ENCODE measurements at places on chromosomes 5 and 9.
A peak's percentile ranks its signal among the peaks of the same experiment; 100 is the strongest.

DNA sequence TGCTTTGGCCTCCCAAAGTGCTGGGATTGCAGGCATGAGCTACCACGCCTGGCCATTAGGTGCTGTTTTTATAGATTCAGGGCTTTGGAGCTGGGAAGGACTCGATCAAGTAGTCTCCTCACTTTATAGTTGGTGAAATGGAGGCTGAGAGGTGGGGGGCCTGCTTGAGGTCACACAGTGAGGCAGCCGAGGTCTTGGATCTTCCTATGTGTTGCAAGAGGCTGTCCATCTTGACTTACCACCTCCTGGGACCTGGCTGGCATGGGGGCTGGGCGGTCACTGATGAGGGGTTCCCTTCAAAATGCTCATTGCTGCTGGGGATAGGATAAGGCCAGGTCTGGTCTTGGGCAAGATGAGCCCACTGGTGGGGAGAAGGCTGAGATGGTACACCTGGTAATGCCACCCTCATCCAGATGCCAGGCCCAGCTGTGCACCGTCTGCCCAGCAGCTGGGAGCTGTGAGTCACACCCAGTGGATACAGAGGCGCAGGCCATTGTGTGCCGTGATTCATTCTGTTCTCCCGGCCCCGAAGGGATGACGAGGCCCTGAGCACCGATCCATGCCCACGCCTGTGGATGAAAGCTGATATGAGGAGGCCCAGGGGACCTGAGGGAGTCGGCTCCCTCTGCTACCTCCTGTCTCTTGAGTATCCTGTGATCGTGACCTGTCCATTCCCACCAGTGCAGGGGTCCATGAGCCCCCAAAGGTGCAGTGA is 10.5 kb upstream of the NDST1 start:
- peak; percentile 67 for DNase-seq

DNA sequence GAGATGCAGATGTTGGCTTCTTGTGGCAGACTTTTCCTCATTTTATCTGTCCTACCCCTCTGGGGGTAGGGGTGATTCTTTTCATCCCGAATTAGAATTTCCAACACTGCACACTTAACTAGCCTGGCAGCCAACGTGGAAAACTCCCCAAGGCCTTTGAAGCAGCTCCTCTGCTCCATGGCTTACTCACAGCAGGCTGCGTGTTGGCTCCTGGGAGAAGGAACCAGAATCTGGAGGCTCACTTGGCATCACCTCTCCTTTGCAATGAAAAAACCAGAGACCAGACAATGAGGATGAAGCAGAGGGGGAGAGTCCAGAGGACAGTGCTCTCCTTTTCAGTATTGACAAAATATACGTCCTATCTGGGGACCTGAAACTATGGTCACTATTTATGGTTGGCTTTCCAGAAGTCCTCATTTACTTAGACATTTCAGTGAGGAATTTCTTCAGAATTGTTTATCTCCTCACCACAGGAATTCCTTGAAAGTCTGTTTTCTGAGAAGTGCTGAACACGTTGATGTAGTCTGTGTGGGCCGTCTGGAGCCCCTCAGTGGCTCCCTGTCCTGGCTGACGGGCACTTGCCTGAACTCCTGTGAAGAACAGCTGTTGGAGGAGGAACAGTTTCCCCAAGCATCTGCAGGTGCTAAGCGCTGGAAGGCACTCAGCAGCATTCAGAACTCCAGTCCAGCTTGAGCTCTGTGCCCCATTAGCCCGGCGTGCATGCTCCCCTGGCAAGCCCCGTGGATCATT is 231.3 kb downstream of the RFK start:
- peak; percentile 83 for DNase-seq

DNA sequence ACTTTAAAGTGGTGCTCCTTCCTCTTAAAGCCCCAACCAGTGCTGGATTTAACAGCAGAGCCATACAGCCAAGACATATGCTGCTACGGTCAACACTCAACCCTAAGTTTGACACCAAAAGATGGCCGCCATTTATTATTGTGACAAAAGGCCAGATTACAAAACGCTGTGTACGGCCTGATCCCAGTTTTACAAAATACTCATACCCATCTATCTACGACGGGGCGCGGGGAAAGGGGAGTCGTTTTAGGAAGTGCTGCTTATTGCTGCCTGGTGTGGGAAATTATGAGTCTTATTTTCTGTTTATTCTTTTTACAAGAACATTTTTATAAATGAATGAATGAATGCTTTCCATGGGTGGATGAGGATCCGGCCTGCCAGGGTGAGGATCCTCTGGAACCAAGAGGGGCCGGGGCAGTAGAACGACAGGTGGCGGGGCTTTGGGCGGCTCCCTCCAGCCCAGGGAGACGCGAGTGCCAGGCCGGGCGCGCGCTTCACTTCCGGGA is 457 bp upstream of the IDNK start:
- peak; percentile 53 for DNase-seq

GRCh38 chr9:89865981-89866380 is 261.2 kb downstream of the GADD45G start:
- no peak for DNase-seq

DNA sequence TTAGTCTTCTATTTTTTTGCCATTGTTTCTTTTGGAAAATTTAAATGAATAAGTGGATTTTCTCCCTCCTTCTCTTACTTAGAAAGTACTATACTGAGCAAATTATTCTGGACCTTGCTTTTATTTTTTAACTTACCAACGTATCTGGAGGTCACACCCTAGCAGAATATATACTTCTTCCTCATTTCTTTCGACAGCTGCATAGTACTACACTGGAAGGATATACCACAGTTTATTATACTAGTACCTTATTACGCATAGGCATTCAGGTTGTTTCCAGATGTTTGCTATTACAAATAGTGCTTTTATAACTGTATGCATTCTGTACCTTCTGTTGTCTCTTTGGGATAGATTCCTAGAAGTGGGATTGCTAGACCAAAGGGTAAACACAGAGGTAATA is 16.7 kb downstream of the RC3H2 start:
- DNase-seq, result no peak

DNA sequence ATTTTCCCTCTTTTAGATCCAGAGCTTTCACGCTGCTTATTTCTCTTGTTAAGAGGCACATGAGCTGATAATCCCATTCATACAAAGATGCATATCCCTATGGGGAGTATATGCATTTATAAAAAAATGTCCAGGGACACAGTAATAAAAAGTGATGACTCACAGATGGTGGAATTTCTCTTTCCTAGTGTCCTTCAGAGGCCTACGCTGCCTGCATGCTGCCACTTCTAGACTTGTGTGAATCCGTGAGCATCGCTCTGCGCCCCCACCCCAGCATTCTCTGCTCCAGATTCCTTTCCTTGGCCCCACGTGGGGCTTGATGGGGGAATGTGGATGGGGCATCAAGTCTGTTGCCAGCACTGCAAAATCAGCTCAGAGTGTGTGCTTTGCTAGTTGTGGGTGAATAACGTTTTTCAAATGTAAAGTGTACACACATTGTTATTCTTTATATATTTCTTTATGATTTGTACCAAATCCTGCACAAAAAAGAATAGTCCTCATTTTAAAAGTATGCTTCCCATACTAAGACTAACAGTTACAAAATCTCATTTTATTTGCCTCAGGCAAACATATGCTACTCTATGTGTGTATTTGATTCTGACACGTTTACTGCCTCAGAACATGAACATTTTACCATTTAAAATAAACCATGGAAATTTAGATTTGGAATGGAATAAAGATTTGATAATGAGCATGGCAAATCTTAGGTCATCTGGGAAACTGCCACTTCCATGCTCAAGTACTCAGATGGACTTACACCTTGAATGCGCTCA is 22.4 kb upstream of the RASGRF2 start:
- no peak for DNase-seq

- peak; percentile 9 for DNase-seq
Measured at GRCh38 chr9:6305954-6306563, 22.1 kb upstream of the TPD52L3 start.

DNA sequence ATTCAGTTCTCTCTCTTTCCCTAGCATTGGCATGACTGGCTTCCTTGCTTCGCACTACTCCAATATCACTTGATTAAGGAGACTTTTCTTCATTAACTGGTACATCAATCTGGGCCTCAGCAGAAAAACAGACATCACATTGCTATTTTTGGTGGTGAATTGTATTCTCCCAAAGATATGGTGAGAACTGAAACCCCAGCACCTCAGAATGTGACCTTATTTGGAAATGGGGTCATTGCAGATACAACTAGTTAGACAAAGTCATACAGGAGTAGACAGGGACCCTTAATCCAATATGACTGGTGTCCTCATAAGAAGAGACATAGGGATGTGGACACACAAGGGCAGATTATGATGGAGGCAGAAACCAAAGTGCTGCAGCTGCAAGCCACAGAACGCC is 7.5 kb upstream of the RAD23B start:
- no peak for DNase-seq

DNA sequence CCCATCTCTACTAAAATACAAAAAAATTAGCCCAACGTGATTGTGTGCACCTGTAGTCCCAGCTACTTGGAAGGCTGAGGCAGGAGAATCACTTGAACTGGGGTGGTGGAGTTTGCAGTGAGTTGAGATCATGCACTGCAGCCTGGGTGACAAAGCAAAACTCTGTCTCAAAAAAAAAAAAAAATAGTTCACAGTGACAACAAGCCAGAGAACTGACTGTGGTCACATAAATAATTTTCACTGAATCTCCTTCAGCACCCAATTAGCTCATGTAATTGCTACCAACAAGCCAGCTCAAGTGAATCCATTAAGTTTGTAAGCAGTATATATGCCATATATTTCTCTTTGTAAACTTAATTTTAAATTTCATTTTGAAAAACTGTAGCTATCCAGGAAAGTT is 14.5 kb upstream of the AFAP1L1 start:
- DNase-seq, result no peak

DNA sequence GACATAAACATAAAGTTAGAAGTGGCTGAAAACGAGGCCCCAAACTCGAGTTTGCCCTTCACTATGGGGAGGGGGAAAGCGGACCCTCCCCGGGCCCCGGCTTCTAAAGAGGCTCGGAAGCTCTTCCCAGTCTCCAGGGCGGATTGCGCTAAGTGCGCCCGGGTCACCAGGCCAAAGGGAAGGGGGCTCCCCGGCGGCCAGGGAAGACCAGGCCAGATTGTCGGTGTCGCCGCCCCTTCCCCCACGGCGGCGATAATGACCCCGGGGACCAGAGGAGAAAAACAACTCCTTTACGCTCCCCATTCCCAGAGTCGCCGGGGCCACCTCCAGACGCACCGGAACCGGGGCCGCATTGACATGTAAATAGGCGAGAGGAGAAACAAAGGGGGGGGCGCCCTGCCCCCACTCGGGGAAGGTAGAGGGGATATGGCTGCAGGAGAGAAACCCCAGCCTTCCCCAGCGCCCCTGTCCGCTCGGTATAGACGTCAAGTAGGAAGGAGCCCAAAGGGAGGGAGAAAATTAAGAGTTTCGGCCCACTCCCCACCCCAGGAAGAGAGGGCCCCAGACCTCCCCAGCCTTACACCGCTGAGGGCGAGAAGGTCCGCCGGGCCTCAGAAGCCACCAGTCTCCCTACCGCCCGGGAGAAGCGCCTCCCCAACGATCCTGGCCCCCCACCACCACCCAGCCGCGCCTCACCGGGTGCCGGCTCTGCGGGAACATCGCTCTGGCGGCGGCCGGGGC is 1.7 kb downstream of the TLE1 start:
- peak; percentile 81 for DNase-seq

- DNase-seq, result no peak
Measured at GRCh38 chr5:55540525-55540924, 5.8 kb upstream of the PLPP1 start.

GRCh38 chr5:55679556-55679955 is 32.6 kb downstream of the SLC38A9 start:
- DNase-seq, result no peak
